ENCODE measurements at places on chromosomes 13 and 19. TPM values are rescaled to one million over a fixed set of nuclear protein-coding genes. Genes with fewer than 3 reads are reported as not detected.

Gene PRSS57
- total RNA-seq, result not detected

Gene GDF15
- 0.78 TPM for total RNA-seq

DNA sequence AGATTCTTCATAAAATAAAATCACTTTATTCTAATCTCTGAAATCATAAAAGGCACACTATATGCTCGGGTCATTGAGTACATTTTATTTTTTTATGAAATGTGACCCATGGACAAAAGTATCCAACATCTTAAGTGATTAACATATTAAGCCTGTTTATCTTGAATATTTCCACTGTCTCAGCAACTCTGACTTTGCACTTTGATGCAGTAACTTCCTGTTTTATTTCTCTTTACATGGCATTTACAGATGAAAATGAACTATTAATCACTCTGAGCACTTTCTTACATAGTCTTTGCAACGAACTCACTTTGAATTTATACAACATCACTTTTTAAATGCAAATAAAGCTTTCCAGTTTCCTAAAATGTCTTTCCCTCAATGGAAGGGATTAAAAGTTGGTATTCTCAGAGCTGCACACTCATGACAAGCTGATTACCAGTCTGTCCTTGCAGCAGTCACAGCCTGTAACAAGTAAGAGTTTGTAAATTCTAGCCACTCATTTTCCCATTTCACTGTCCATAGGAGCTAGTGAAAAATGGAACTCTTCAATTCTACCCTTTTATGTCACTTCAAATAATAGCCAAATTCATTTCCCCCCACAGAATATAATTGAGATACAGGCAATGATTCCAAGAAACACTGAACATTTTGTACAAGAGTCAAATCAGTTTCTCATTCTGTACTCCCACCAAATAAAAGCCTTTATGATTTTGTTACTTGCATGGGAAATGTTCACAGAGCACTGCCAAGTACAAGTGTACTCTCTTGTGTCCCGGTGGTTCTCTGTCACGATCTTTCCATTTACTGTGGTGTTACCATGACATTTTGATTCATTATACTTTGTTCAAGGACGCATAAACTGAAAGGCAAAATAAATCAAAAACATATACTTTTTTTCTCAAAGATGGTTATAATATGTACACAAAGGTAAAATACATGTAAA is 1968.9 kb downstream of the PCDH9 start:
- H3K4me1 ChIP-seq, result no peaks in the 10 kb centered on the region
- no peak overlapping the region for H3K27ac ChIP-seq
- H3K36me3 ChIP-seq, result no peaks in the 10 kb centered on the region
- no peak for DNase-seq

Gene TMEM150B
- not detected for total RNA-seq

GRCh38 chr19:47660435-47660832 is 51.5 kb downstream of the BICRA start:
- H3K27ac ChIP-seq, result no peak overlapping the region
- DNase-seq, result no peak
- no peaks in the 10 kb centered on the region for H3K27me3 ChIP-seq
- H3K36me3 ChIP-seq, result no peaks in the 10 kb centered on the region

Gene PRR36
- total RNA-seq, result not detected

- H3K27ac ChIP-seq, result no peak overlapping the region
- H3K27me3 ChIP-seq, result no peaks in the 10 kb centered on the region
- H3K4me1 ChIP-seq, result no peaks in the 10 kb centered on the region
- no peak overlapping the region for H3K4me3 ChIP-seq
- H3K36me3 ChIP-seq, result no peaks in the 10 kb centered on the region
- peak; percentile 38 for DNase-seq
Measured at GRCh38 chr13:99617474-99618255, 116.4 kb downstream of the TM9SF2 start.

GRCh38 chr13:34416971-34417380 is 525.1 kb upstream of the NBEA start:
- no peak overlapping the region for H3K27ac ChIP-seq
- peaks cover 12% of the 10 kb centered on the region for H3K4me1 ChIP-seq
- H3K4me3 ChIP-seq, result no peak overlapping the region
- no peaks in the 10 kb centered on the region for H3K27me3 ChIP-seq
- H3K36me3 ChIP-seq, result no peaks in the 10 kb centered on the region
- peak; percentile 56 for DNase-seq

GRCh38 chr19:44624840-44625354 is 11.5 kb downstream of the IGSF23 start:
- H3K36me3 ChIP-seq, result no peaks in the 10 kb centered on the region
- H3K27me3 ChIP-seq, result no peaks in the 10 kb centered on the region
- H3K4me1 ChIP-seq, result peaks cover 5% of the 10 kb centered on the region
- DNase-seq, result no peak
- H3K27ac ChIP-seq, result no peak overlapping the region
